Naive thymus-derived CD4-positive, alpha-beta T cell (primary cell): ENCODE measurements at places on chromosomes 4 and X. TPM values are rescaled to one million over a fixed set of nuclear protein-coding genes. Genes with fewer than 3 reads are reported as not detected.

GRCh38 chr4:130419211-130419975, 1323.4 kb downstream of the C4orf33 start:
- no peak for DNase-seq

DNA sequence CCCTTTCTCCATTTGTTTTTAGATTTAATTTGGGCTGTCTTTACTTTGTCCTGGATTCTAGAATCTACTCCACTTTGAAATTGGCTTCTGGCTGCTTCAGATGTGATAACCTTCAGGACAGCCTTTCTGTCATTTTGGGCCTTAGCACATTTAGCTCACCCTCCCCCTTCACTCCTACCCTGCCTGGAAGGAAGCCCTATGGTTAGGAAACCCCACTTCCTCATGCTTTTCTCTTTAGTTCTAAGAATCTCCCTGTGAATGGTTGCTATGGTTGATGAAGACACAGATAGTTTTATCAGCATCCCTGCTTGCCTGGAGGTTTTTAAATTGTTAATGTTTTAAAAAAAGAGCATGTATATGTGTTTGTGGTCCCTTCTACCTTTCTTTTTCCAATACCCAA, 100.7 kb upstream of the PTPN13 start:
- no peak for DNase-seq

GRCh38 chrX:153800177-153800722, 5.8 kb downstream of the SSR4 start:
- DNase-seq, result no peak

The NUP62CL gene
- total RNA-seq, result 0.73 TPM

DNA sequence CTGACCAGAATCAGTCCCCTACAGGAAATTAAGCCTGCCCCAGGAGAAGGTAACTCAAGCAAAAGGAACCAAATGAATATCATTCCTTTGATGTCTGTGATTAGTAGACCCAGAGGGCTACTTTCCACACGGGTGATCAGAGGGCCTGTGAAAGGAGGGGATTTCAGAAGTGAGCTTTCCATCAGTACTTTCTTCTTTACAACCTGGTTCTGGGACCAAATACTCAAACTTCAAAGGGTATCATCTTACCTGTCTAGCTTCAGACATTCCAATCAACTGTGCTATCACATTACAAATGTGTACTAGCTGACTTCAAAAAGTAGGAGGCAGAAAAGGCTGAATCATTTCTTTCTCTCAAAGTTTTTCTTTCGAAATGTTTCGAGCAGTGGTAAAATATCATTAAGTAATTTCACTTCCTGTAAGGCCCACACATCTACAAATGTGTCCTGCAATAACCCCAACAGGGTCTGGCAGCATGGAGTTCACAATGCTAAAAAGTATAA, 23.9 kb downstream of the ACSL4 start:
- no peak for DNase-seq

- DNase-seq, result no peak
Observed at GRCh38 chr4:1502501-1502886, 96.3 kb upstream of the NKX1-1 start.

DNA sequence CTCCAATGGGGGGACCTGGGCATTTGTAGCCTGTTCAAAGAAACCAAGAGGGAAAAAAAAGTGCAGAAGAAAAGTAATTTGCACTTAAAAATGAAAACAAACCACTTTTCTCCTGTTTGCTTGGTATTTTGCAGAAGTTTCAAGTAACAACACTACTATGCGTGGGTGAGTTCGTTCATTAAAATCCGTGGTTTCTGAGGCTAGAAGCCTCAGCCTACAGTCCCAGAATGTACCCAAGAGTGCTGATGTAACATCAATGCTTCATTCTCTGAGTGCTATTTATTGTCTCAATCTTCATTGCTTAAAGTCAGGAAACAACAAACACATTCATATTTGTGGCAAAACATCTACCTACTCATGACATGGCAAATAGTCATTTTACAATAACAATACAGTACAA, 29.2 kb downstream of the LGI2 start:
- no peak for DNase-seq

DNA sequence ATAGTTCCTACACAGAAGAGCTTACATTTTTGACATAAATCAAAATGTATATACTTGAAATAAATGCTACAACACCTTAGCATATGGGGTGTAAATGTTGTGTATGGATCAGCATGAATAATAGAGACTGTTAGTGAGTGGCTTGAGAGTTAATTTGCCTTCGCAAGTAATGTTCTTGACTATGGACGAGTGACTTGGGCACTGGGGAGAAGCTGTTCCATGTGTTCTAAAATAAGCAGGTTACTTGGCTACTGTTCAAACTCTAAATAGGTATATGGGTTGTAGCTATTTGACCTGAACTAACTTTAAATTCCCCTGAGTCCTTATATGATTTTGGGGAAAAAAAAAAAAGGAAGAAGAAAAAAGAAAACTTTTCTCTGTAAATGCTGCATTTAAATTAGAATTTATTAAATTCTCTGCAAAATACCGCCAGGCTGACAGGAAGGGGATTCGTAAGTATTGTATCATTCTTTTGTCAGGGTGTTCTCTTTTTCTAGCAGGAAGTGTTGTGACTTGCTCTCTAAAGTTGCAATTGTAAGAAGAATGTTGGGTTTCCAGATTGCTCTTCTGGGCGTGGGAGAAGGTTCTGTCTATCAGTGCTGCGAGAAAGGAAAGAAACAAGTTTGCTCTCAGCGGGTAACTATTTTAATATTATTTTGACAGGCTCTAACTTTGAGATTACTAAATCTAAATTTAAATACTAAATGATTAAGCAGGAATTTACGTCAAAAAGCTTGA, 32.2 kb downstream of the PLS3 start:
- DNase-seq, result no peak

The SH3RF1 gene
- total RNA-seq, result 0.08 and 0.53 TPM in 2 replicates

DNA sequence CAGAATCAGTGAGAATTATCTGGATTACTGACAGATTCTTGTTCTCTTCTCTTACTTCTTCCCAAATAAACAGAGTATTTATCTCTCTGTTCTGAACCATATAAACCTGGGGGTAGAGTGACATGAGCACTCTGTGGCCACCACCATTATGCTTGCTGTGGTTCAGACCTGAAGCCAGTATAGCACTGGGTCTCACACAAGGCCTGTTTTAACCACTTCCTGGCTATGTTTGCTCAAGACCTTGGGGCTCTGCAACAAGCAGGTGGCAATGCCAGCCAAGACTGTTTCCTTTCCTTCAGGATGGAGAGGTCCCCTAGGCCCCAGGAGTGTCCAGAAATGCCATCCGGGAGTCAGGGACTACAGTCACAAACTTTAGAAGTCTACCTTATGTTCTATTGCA, 21.7 kb upstream of the HEPH start:
- DNase-seq, result no peak

DNA sequence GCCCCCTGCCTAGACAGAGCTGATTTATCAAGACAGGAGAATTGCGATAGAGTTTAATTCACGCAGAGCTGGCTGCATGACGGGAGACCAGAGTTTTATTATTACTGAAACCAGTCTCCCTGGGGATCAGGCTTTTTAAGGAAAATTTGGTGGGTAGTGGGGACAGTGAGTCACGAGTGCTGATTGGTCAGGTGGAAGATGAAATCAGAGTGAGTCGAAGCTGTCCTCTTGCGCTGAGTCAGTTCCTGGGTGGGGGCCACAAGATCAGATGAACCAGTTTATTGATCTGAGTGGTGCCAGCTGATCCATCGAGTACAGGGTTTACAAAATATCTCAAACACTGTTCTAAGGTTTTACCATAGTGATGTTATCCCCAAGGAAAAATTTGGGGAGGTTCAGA, 36.6 kb downstream of the MYOZ2 start:
- no peak for DNase-seq

- DNase-seq, result no peak
Observed at GRCh38 chr4:138535316-138535715, 293.2 kb upstream of the SLC7A11 start.

The GPR143 gene
- not detected in 2 replicates for total RNA-seq

The AFF2 gene
- total RNA-seq, result 6.0 TPM

The GLRA3 gene
- not detected for total RNA-seq

DNA sequence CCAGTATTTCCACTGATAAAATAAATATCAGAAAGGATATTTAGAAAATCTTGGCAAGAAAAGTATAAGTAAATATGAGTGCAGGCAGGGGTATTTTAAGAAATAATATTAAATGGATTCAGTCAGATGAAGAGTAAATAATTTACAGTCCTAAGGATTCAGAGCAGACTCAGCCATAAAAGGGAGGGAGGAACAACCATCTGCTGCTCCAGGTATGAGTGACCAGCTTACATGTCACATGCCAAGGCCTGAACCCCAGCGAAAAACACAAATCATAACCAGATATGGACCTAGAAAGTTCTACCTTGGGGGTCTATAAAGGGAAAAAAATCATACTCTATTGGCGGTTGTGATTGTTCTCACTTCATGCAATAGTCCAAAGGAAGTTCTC, 166.8 kb downstream of the COL4A6 start:
- no peak for DNase-seq

The HSFX2 gene
- total RNA-seq, result 0.82 TPM in 1 of 2 replicates, not detected in the other

GRCh38 chr4:9947168-9948062, 73.9 kb downstream of the SLC2A9 start:
- DNase-seq, result no peak

DNA sequence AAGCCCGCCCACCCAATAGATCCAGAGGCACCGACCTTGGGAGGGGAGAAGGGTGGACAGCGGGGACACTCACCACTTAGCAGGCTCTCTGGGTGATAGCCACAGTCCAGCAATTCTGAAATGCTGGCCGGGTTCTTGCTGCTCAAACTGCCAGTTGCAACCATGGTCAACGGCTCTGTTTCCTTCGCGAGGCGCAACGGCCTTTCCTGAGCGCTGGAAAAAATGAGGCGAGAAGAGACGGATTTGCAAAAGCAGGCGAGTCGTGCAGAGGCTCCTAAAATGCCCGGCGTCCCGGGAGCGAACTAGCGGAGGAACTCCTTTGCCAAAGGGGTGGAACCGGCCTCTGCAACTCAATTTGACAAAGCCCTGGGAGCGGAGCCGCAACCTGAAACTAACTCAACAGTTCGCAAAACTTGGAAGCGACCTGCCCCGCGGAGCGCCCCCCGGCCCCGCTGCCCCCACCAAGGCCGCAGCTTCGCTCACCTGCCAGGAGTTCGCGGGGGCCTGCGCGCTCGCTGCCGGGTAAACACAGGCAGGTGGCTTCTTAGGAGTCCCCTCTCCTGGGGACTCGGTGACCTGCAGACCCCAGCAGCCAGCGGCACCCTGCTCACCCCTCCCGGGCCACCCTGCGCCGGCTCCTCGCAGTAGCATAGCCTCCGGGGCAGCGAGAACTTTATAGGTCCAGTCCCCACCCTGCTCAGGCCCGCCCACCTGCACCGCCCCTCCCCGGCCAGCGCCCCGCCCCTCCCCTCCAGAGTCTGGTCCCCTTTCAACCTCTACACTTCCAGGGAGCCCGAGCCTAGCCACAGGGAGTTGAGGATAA, at the start of gene DDIT4L:
TSS of gene DDIT4L (minus strand) at position 649 of the 823 bp plus-strand sequence. CDS start at position 164, 485 bp downstream.
- no peak for DNase-seq

The RNF212 gene
- total RNA-seq, result 4.1 TPM

The ZNF718 gene
- total RNA-seq, result 12.3 TPM

DNA sequence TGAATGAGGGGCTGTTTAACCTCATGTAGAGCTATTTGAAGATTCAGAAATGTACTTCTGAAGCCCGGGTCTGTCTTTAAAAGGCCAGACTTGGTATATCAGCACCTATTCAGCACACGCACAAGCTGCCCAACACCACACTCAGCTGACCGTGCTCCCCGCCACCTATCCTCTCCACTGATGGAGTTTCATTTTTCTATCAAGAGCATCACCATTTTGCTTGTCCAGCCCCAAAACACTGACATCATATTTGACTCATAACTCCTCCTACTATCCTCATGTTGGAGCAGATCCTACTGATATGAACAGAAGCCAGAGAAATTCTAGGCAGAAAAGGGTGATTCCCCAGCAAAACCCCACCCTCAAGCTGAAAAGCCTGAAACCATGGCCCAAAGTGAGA, 100.3 kb downstream of the SORBS2 start:
- DNase-seq, result no peak

DNA sequence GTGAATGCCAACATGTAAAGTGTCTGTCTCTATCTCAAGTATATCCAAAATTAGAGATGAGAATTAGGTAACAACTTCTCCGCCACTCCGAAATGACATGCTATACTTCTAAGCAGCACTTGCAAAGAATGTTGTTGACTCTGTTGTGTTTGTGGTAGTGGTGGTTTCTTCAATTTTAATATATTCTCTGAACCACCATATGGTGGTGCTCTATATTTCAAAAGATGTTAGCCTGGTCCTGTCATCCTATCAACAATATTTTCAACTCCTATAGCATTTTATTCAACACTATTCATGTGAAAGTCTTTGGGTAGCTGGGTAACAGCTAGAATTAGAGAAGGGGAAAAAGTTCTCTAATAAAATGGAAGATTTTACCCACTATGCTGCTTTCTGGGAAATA, 1622.8 kb upstream of the IGFBP7 start:
- DNase-seq, result no peak

The VCX3B gene
- not detected for total RNA-seq

The POU4F2 gene
- not detected for total RNA-seq

The CYSLTR1 gene
- total RNA-seq, result 24.9 TPM

DNA sequence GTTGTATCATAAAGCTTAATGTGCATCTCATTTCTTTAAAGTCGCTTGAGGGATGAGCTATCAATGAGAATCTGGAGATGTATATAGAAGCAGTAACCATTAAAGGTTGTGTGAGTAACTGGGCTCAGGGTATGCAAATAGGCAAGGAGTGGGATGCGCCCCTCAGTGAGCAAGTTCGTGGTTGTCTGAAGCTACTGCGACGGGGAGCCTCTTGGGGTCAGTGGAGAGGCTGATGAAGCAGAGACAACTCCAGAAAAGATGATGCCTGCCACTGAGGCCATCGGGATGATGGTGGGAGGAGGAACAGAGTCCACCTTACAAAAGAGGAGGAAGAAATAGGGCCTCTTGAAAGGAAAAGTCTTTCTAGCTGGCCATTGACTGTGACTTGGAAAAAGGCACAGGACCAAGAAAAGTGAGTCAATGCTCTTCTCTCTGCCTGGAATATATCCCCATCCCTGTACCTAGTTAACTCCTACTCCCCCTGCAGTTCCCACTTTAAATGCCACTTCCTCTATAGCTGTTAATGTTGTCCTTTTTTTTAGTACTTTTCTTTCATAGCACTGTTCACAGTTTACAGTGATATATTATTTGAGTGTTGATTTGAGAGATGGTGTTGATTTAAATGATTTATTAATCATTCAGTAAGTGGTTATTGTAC, 51.4 kb upstream of the LSM6 start:
- DNase-seq, result no peak

- DNase-seq, result no peak
Observed at GRCh38 chr4:110849461-110849860, 226.6 kb upstream of the PITX2 start.

The STK32B gene
- not detected in 2 replicates for total RNA-seq

- no peak for DNase-seq
Observed at GRCh38 chr4:14379183-14379582, 623.1 kb upstream of the CPEB2 start.
